Fibroblast of villous mesenchyme (primary cell): ENCODE measurements at places on chromosomes 12 and 14.

DNA sequence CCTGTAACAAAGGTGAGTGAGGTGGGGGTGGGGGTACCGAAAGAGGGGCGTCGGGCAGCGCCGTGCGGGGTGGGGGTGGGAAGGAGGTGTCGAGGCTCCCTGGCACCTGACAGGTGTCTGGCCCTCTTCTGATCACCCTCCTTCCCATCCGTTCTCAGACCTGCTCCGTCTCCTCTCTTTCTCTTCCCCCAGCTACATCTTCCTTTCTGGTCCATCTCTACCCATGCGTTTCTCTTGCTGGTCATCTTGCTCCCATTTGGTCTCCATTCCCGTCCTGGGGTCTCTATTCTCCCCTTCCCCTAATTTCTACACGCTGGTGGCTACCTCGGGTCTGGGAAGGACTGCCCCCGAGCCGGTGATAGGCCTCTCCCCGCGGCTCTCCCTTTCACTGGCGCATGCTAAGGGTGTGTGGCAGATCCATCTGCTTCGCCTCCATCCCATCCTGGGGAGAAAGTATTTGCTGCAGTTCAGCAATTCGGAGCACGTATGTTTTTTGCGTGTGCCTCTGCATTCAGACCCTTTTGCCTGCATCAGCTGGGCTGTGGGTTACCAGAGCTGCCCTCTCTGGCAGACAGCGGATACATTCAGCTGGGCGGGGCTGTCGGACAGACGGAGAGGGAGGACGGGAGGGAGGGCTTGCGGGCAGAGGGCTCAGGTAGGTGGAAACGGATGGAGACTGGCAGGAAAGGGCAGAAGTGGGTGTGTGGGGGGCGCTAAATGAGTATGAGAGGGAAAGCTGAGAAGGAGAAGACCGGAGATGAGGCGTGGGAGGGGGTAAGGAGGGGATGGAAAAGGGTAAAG, 730 bp downstream of the CLSTN3 start:
- peak; percentile 40 for DNase-seq

GRCh38 chr12:114403011-114403689, 2.8 kb downstream of the TBX5 start:
- DNase-seq: peak; percentile 80

DNA sequence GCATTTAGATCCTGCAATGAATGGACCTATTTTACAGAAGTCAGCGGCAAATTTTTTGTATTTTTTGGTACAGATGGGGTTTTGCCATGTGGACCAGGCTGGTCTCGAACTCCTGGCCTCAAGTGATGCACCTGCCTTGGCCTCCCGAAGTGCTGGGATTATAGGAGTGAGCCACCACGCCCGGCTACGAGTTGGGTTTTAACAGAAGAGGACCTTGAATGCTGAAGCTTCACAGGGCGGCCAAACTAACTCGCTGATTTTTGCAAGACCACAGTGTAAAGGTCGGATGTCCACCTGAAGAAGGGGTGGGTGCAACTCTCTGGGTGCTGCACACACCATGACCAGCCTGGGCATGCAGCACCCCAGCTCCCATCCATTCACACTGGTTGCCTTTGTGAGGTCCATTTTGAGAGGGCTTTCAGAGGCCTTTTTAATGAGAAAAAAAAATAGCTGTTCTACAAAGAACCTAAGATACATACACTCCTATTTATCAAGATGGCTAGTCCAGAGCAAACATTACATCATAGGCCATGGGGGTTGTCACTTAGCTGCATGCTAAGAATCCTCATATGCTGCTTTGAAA, 21.6 kb upstream of the CDK2AP1 start:
- no peak for DNase-seq

GRCh38 chr12:46471404-46471803, 98.8 kb upstream of the SLC38A2 start:
- no peak for DNase-seq

DNA sequence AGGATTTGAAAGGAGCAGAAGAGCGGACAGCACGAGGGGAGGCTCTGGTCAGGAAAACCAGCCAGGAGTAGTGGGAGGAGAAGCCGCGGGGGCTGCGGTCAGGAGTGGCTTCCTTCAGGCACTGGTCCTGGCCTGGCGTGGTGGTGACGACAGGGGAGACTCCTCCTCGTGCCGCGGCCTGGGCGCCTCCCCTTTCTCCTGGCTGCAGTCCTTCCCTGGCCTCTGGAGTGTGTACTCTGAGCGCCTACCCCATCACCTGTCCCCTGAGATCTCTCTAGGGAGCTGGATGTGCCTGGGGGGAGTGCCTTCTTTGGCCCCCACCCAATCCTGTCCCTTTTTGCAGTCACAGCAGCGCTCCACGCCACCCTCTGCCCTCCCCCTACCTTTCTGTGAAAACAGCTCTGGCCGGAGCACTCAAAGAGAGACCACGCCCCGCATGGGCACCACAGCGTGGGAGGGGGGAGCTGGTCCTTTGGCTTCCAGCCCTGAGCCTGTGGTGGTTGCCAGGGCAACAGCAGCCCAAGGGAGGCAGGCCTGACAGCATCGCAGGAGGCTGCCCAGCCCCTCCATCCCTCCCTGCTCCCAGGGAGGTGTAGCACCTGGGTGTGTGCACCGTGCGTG, 125.9 kb downstream of the CALM1 start:
- peak; percentile 54 for DNase-seq

DNA sequence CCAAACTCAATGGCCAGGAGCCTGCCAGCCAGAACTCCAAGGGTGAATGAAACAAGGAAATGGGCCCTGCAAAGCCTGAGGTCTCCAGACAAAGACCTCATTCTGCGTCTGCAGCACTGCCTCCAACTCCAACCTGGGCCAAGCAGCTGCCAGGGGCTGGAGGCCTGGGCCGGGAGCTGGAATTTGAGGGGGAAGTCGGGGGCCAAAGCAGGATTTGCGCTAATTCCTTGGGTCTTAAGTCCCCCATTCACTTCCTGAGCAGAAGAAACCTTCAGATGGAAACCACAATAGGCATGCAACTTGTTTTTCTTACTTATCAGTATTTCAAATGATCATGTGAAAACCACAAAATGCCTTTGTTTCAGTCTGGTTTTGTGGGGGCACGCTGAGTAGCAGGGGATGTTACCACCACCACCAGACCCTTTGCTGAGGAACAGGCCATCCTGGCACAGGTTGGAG, 23.0 kb upstream of the TC2N start:
- no peak for DNase-seq

GRCh38 chr14:37150414-37150813, 22.0 kb downstream of the SLC25A21 start:
- DNase-seq: peak; percentile 45

GRCh38 chr12:6730169-6730568, 6.3 kb downstream of the COPS7A start:
- DNase-seq: no peak

DNA sequence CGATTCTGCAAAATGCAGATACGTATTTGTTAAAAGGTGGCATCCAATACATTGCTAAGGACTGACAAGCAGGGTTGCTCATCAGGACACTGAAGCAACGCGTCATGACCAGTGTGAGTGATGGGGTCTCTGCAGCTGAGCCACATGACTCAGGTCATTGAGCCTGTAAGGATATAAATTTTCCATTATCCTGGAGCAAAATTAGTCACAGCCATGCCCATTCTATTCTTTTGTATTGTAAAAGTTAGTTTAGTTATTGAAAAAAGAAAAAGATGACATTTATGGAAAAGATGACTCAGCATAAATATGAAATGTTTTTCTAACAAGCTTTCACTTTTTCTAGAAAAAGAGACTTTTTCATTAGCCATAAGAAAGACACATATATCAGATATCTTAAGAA, 268.0 kb upstream of the TMEM132C start:
- DNase-seq: no peak

GRCh38 chr12:1839956-1840951, 19.9 kb downstream of the LRTM2 start:
- DNase-seq: no peak

DNA sequence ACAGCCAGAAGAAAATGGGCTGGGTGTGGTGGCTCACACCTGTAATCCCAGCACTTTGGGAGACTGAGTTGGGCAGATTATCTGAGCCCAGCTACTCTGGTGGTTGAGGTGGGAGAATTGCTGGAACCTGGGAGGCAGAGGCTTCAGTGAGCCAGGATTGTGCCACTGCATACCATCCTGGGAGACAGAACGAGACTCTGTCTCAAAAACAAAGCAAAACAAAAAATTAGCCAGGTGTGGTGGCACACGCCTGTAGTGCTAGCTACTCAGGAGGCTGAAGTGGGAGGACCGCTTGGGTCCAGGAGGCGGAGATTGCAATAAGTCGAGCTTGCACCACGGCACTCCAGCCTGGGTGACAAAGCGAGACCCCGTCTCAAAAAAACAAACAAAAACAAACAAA, 3.8 kb upstream of the EMP1 start:
- no peak for DNase-seq

GRCh38 chr12:120687578-120688289, 785 bp downstream of the MLEC start:
- DNase-seq: peak; percentile 27

DNA sequence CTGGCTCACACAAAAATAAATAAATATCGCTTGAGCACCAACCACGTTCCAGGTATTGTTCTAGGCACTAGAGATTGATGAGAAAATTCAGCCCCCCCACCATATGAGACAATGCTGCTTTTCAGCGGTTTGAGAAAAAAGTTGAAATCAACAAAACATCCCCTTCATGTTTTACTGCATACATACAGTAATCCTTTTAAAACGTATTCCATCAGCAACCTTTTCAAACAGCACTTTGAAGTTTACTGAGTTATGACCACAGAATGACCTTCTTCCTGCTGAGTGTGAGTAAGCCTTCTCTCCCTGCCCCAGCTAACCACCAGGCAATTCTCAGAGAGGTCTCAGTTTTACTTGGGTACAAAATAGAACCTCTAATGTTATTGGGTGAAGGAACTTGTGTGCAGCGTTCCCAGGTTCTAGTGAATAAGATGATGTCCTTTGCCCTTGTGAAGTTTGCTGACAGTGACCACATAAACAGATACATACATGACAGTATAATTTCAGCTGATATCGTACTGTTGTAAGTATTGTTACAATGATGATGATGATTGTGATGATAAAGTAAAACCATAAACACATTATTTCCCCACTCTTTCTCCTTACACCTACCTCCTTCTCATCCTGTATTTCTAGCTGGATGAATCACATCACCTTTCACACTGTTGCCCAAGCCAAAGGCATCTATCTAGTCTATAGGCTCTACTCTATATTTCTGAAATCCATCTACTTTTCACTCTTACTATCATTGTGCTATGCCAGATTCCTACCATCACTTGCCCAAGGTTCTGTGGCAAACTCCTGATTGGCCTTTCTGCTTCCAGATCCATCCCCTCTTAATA, 124.4 kb upstream of the KRR1 start:
- DNase-seq: peak; percentile 92
